ENCODE measurements at places on chromosomes 5 and 9.

GRCh38 chr9:104915049-104915448 is 12.9 kb downstream of the ABCA1 start:
- no peak for DNase-seq

GRCh38 chr5:132674671-132675506 is 1.1 kb downstream of the IL4 start:
- no peak for DNase-seq

DNA sequence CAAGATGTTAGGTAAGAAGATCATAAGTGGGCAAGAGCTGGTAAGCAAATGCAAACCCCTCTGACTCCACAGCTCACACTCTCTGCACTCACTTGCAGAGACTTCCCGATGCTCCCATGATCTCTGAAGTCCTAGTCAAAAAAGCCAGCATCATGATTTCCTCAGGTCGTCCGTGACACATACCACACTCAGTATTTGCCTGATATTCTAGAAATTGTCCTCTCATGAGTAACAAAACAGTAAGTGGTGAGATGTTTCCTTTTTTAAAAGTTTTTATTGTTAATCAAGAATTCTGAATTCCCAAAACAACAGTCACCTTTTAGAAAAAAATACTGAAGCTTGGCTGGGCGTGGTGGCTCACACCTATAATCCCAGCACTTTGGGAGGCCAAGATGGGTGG is 194.6 kb downstream of the DENND1A start:
- no peak for DNase-seq

- no peak for DNase-seq
These were observed 2.6 kb downstream of the FOXI1 start for GRCh38 chr5:170108266-170108785.

DNA sequence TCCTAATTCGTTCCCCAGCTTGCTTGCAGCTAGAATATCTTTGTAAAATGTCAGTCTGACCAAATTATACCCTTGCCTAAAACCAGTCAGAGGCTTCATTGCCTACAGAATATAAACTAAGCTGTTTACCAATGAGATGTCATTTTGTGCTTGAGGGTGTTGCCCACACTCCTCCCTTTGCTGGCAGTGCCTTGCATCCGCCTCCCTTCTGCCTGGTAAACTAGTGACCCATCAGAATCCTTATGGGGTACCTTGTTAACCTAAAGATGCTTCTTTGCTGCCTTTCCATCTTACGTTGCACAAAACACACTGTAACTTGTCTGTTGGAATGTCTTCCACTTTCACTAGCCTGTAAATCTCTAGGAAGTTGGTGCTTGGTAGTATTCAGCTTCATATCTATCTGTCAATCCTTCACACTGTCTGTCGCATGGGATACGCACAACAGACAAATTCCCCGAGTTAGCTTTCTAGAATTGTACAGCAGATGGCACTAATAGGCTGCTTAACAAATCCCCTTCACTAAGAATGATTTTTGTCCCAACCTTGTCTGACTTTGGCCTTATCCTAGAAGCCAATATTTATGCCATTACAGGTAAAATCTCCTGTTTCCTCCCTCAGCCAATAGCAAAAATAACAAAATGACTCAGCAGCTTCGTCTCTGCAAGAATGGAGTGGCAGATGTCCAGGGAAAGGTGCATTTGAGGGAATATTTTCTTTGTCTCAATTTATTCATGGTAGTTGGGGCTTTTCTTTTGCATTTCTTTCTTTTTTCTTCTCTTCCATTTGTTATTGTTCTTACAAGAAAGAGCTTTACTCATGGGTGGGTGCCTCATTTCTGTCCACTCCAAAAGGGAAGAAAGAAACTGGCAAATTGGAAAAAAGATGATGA is 3.0 kb downstream of the NUDT2 start:
- no peak for DNase-seq

GRCh38 chr5:152599096-152599495 is 194.0 kb upstream of the NMUR2 start:
- no peak for DNase-seq

DNA sequence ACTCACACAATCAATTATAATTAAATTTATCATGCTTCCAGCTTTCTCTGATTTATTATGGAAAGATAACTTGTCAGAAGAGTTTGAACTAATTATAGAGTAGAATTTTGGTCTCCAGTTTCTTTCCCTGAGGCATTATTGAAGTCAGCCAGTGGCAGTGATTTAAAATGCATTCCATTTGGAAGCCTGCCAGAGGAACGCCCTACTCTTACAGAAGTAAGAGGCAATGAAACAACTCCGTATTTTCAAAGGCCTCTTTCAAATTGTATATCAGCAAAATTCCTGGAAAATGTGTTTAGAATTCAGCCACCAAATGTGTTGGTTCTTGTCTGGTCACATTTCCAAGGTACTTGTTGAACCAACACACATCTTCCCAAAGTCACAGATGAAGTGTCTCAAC is 640.9 kb downstream of the SEMA5A start:
- no peak for DNase-seq

DNA sequence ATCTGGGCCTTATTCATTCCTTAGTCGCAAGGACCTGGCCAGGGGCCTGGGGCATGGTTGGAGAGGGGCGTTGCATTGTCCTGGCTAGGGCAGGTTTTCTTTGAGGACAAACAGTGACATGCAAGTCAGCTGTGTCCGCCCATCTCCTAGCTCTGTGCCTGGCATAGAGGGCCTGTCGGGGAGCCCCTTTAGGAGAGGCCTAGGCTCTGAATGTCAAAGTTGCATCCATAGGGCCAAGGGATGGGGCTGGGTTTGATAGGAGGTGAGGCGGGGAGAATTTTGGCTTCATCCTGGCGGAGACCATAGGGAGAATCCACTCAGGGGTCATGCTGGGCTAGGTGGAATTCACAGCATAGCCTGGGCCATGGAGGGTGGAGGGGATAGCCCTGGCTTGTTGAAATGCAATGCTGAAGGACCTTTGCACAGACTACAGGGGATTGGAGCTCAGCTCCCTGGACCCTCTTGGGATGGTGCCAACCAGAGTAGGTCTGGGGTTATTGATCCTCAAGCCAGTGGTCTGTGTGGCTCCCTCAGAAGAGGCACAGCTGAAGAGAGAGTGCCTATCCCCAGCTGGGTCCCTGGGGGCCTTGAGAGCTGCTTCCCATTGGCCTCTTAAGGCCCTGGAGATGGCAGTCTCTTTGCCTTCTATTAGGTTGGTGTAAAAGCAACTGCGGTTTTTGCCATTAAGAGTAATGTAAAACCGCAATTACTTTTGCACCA is 104.0 kb downstream of the RGS3 start:
- no peak for DNase-seq

Measured in psoas muscle (tissue), 8 donors.